ENCODE measurements at places on chromosomes 1 and 21.

DNA sequence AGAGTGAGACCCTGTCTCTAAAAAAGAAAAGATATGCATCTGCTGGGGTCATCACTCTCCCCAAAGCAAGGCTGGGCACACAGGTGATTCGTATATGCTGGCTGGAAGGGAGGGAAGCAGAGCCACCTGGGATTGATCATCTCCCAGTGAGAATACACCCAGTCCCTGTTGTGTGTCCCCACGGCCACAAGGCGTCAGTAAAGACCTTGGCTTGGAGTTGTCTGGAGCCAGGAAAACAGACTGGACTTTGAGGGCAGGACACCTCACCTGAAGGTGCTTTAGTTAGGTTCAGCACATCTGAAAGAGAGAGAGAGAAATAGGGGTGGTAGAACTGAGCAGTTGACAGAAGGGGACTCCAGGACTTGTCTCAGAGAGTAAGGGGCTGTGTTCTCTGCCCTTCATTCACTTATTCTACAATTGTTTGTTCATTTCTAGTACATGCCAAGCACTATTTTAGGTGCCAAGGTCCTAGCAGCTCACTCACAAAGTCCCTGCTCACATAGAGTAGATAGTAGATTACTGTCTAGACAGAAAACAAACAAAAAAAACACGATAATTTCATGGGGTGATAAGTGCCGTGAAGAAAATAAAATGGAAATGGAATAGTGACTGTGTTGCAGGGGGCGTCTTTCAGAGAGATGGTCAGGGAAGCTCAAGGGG lies 13.5 kb downstream of the CITED4 start:
- peak; percentile 77 for DNase-seq

DNA sequence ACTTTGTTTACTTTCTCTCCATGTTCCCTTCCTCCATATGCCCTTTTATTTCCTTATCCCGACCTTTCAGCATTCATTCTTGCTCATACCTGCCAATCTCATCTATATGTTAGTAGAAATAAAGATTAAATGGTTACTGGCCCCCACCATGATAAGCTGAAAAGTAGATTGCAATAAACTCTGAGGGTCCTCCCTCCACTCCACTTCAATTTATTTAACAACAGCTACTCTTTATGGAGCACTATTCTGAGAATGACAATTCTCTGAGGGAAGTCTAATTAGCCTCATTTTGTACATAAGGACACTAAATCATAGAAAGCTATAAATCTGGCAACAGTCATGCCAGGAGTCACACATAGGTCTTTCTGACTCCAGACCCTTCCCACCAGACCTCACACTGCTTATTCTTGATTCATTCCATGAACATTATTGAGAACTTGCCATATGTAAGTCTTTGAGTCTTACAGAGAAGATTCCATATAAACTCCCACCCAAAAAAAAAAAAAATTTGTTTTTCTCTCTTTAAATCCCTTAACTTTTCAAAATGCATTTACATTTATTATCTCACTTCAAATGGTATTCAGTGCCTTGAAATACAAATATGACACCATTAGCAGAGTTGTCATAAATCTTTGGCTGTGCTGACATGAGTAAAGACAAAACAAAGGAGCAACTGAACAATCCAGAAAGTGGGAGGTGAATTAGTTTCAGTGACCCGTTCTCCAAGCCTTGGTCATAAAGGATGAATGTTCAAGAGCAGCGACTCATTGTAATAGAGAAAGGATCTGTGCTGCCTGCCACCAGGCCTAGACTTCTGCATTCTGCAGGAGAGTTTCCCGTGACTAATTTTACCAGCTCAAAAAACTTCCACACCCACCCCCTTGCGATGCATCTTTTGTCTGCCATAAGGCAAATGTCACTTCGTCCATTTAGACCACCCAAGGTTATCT lies 28.5 kb downstream of the PALMD start:
- DNase-seq: no peak

- DNase-seq: no peak
Measured at GRCh38 chr1:247415423-247416361, at the start of gene NLRP3. Gene NLRP3, plus strand, starts transcription at chr1:247416173. Its CDS starts 2,628 bp downstream, at chr1:247418801.

DNA sequence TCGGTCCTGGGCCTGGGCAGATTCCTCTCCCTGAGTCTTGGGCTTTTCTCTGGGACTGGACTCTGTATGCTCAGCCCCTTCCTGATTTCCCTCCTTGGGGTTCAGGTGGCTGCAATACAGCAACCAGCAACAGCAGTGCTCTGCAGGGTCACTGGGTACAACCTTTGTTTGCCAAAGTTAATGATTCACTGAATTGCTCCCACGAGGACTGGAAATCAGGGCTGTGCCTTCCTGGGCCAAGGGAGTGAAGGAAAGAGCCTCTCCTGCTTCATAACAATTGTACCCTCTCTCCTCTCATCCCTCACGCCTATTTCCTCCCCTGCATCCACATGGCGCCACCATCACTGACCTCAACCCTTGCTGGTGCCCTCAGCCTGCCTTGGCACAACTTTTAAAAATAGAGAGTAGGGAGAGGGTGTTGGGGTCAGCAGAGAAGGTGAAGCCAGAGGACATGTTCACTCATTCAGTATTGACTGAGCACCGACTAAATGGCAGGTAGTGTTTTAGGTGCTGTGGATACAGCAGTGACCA lies 52.8 kb upstream of the GOLT1A start:
- no peak for DNase-seq

GRCh38 chr1:52364235-52364839 lies 1.7 kb downstream of the CC2D1B start:
- DNase-seq: no peak

GRCh38 chr1:10888791-10889649 lies 92.6 kb upstream of the CASZ1 start:
- DNase-seq: no peak

DNA sequence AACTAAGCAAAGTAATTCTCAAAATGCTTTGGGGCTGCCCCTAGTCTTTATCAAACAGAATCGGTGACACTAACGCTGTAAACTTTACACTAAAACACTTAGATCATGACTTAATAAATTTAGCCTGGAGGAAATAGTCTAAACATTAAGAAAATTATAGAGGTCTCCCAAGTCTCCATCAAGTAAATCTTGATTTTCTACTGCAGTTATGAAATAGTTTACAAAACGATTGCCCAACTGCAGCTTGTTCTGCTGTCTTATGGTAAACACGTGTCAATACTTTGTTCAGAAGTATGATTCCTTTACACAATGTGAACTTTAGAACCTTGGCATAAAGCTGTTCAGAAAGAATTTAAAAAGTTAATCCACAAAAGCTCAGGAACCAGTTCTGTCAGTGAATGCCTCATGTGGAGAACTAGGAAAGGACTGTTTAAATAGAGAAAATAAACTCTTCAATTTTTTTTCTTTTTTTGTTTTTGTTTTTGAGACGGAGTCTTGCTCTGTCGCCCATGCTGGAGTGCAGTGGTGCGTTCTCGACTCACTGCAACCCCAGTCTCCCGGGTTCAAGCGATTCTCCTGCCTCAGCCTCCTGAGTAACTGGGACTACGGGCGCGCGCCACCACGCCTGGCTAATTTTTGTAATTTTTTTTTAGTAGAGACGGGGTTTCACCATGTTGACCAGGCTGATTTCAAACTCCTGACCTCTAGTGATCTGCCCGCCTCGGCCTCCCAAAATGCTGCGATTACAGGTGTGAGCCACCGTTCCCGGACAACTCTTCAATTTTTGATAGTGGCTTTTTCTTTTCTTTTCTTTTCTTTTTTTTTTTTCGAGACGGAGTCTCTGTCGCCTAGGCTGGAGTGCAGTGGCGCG lies 1.6 kb downstream of the DDI2 start:
- no peak for DNase-seq

DNA sequence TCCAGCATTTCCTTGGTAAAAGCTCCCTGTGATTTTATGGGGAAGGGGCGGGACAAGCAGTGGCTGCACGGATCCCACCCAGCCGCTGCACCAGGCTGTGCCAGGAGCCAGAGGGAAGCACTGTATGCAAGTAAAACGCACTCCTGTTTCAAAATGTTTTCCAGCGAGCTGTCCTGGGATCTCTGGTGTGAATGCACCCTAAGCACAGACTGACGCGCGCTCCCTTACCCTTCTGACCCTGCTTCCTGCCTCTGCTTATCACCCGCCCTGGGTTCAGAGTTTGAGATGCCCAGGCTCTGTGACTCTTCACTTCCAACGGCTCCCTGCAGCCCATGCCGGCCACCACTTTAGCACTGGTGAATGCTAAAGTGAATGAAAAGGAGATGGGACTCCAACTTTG lies 131.2 kb downstream of the RHOU start:
- DNase-seq: no peak

DNA sequence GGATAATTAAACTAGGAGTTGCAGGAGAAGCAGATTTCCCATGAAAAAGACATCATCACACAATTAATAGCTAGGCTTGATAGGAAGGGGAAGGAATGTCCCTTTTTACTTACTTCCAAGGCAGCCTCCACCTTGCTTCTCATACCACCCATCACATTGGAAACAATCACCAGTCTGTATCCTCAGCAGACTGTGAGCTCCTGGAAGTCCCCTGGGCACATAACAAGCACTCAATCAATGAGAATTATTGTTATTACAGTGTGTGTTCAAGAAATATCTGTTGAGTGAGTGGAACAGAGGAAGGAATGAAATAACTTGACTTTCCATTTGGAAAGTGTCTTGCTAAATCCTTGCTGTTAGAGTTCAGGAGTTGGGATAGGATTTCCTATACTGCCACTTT lies 36.2 kb downstream of the HIVEP3 start:
- no peak for DNase-seq

GRCh38 chr1:210129759-210130158 lies 102.8 kb upstream of the SERTAD4 start:
- DNase-seq: no peak

DNA sequence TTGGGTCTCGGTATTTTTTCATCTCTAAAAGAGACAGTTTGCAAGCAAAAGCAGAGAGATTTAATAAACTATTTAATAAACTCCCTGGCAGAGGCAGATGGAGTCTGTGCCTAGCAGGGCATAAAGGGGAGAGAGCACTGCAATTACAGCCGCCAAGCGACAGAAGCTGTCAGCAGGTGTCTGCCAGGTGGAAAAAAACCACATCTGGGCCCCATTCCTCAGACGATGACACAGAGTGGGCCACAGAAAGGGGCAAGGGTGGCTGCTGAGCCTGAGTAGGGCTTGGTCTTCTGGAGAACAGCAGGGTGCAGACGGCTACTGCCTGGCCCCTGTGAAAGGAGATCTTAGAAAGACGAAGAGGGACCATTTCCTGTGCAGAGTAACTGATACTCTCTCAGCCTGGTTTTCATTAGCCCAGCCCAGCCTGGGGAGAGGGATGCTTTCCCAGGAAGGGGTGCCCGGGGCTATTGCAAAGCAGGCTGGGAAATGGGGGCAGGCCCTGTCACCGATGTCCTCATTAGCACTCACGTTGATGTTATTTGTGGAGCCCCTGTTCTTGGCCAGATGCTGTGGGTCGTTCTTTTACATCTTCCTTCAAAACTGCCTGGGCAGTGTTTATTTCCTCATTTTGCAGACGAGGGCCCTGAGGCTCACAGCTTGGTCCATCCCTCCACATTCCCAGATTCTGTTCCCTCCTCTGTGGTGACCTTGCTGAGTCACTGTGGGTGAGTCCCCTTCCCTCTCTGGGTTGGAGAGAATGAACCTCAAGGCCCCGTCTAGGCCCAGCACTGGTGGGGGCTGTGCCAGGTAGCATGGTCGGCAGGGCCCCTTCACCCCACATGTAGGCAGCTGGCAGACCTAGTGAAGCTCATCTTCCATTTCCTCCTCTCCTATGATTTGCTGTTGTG lies 472.7 kb downstream of the PTPRU start:
- no peak for DNase-seq

- no peak for DNase-seq
Measured at GRCh38 chr1:71462247-71462646, 381.4 kb upstream of the ZRANB2 start.

- no peak for DNase-seq
Measured at GRCh38 chr1:47630346-47630745, 192.5 kb downstream of the FOXD2 start.

- peak; percentile 92 for DNase-seq
Measured at GRCh38 chr1:201268604-201269151, 14.6 kb upstream of the PKP1 start.

GRCh38 chr1:3323021-3323795 lies 131.3 kb upstream of the ARHGEF16 start:
- no peak for DNase-seq

GRCh38 chr1:239884796-239885195 lies 206.9 kb upstream of the FMN2 start:
- DNase-seq: no peak

DNA sequence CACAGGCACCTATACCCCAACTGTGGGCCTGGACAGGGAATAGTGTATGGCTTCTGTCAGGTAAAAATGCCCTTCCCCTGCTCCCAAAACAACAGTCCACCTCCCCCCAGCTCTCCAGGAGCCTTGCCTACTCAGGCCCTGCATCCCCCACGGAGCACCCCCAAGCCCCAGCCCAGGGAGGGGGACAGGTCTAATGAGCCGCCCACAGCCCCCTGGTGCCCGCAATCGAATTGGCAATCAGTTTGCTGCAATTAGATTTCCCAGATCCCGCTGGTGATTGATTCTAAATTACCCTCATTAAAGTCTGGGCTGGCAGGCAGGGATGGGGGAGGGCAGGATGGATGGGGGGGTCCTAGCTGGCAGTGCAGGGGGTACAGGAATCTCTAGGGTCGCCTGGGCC lies 8.1 kb downstream of the SDC3 start:
- DNase-seq: no peak

GRCh38 chr1:40985875-40986274 lies 6.4 kb downstream of the CTPS1 start:
- no peak for DNase-seq

- no peak for DNase-seq
Measured at GRCh38 chr1:50418600-50419109, 4.6 kb downstream of the DMRTA2 start.

- DNase-seq: no peak
Measured at GRCh38 chr1:206501881-206502280, 5.5 kb upstream of the RASSF5 start.

DNA sequence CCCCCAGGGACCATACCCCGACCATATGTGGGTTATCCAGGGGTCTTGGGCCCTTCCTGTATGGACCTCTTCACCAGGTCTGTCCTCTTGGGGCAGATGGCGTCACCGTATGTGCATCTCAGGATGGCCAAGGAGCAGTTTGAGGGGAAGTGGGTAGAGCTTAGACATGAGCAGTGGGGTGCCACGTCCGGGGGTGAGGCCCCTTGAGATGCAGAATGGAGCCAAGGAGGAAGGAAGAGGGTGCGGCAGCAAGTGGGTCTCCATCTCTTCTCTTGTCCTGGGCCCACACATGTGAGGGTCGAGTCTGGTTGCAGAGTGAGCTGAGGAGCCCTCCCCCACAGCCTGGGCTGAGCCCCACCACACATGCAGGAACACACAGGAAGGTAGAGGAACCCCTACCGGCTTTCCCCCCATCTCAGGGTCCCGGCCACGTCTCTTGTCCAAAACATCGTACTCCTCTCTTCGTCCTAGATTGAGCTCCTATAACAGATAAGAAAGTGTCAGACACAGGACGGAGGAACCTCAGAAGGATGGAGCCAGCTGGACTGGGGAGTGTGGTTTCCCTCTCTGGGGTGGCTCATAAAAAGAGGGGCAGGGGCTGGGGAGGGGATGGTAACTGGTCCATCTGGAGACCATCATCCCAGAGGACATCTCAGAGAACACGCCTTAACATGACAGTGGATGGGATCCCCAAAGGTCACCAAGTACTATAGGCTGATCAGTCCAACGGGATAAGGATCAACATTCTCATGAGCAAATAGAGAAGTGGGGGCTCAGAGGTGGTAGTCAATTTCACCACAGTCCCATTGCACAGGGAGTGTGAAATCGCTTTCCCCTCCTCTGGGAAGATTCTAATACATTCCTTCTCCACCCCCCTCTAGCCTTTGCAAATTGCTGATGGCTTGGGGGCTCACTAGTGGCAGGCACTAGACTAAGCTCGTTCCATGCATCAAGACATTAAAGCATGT lies 79.9 kb downstream of the CD247 start:
- DNase-seq: peak; percentile 20

Measured in D341Med (cell line).